Activated CD8-positive, alpha-beta memory T cell treated with anti-CD3 and anti-CD28 coated beads for 1 hour (primary cell): ENCODE measurements at places on chromosomes 5 and 9.

DNA sequence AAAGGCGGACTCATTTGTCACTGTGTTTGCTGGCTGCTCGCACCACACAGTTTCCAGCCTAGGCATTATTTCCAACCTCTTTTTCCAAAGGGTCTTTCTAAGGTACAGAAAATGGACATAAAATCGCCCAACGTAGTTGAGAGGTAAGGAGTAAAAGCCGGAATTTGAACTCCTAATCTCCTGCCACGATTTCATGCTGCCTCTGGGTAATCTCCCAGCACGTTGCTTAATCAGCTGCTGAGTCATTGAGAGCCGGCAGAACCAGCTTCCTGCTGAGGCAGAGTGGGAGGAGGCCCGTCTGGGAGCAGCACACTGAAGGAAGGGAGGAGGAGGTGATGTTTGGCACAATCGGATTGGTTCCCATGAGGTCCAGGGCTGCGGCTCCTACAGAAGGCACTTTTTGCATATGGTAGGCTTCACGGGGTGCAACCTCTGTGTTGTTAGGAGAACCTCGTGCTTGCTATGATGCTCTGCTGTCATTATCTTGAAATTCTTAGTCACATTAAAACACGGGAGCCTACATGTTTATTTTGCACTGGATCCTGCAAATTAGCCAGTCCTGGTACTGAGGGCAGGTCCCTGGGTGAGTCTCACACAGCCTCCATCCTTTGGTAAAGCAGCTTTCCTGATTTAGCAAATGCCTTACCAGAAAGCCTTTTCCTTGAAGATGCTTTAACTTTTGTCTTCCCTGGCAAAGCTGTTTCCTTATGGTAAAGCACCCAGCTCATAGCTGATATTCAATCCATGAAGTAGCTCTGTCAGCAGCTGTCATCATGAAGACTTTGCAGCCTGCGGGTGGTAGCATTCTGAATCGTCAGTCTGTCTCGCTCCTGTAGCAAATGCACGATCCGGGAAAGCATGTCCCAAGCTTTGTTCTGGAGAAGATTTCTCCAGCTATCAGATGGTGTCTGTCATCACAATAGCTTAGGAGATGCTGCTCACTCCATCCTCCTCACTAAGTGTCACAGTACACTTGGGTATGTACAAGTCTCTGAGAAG lies 191.6 kb upstream of the MSX2 start:
- DNase-seq = no peak

GRCh38 chr9:110923601-110924000 lies 114.7 kb downstream of the LPAR1 start:
- DNase-seq = no peak

GRCh38 chr5:134345996-134346395 lies 21.0 kb downstream of the CDKL3 start:
- no peak for DNase-seq

GRCh38 chr9:13555516-13555915 lies 276.0 kb upstream of the MPDZ start:
- no peak for DNase-seq

- DNase-seq = no peak
These were observed 502 bp upstream of the PTGR1 start for GRCh38 chr9:111599955-111600343.
